Right renal cortex interstitium (tissue), 3 donors: ENCODE measurements at places on chromosomes 11 and 22.

- no peak for DNase-seq
Measured at GRCh38 chr22:43828725-43828997, 16.6 kb upstream of the EFCAB6 start.

GRCh38 chr11:122808478-122808869 lies 29.8 kb upstream of the CRTAM start:
- DNase-seq: no peak

DNA sequence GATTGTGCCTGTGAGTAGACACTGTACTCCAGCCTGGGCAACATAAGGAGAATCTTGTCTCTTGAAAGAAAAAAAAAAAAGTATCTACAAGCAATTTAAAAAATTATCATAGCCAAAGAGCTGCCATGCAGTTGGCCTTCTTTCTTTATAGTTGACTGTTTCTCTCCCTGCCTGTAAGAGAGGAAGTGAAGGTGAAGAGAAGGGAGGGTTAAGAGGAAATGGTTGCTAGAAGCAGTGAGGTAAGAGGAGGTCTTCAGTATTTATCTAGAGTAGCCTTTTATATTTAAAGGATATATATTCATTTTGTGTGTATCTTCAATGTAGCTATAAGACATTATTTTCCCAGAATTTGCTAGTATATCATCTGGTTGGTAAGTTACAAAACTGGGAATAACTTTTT lies 217.9 kb downstream of the TMEM135 start:
- no peak for DNase-seq

DNA sequence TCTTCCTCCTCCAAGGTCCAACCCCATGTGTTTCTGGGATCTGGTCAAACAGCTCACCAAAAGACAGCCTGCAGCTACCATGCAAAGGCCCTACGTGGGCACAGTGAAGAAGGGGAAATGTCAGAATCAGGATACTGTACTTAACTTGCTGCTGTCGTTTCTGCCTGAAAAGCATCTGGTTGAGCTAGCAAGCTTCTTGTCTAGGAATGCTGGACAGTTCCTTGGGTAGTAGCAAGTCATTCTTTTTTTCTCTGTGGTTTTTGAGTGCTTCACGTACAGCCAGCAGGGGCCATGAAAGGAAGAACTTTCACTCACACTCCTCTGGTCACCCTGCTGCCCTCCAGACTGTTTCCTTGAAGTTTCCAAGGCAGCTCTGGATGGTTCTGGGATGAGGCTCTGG lies 24.7 kb downstream of the RCOR2 start:
- no peak for DNase-seq

DNA sequence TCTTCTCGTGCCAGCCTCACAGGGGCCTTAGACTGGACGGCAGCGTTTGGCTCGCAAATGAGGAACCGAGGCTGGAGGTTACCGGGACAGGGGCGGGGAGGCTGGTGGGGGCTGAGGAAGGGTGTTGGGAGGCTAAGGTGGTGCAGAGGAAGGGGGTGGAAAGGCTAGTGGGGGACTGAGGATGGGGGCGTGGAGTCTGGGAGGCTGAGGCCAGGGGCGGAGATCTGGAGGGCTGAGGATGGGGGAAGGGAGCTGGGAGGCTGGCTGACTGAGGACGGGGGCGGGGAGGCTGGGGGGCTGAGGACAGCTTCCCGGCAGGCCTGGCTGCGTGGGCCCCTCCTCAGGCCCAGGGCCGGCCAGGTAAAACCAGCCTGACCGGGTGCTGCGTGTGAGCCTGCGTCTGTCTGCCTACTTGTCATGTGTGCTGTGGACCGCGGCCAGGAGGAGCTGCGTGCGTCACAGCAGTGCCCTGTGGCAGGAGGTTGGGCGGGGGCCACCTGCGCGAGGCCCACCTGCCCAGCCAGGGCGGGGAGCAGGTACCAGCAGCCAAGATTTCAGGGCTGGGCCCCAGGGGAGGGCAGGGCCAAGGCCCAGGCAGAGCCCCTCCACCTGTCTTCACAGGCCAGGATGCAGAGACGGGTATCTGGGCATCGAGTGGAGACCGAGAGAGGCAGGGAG lies 9.4 kb upstream of the PIM3 start:
- peak; percentile 57 for DNase-seq

DNA sequence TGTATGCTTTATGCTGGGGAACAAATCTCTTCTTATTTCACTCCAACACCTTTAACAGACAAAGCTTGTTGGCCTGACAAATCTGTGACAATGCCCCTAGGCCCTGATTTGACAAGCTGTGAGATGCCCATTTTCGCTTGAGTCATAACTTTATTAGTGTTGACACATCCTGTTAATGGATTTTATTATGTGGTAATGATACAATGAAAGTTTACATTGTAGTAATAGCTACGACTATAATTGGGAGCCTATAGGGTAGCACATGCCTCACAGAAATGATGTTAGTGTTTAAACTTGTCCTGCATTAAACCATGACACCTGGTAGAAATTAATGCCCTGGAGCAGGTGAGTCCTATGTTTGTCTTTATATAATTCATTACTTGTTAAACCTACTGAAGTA lies 3.3 kb upstream of the MMP10 start:
- DNase-seq: no peak

GRCh38 chr11:15858881-15859280 lies 497.5 kb downstream of the SOX6 start:
- DNase-seq: no peak

- no peak for DNase-seq
Measured at GRCh38 chr11:128095466-128095981, 491.8 kb downstream of the ETS1 start.

GRCh38 chr11:122095681-122096262 lies 20.2 kb downstream of the BLID start:
- DNase-seq: no peak

GRCh38 chr22:22168941-22169867 lies 75.4 kb upstream of the VPREB1 start:
- DNase-seq: no peak

DNA sequence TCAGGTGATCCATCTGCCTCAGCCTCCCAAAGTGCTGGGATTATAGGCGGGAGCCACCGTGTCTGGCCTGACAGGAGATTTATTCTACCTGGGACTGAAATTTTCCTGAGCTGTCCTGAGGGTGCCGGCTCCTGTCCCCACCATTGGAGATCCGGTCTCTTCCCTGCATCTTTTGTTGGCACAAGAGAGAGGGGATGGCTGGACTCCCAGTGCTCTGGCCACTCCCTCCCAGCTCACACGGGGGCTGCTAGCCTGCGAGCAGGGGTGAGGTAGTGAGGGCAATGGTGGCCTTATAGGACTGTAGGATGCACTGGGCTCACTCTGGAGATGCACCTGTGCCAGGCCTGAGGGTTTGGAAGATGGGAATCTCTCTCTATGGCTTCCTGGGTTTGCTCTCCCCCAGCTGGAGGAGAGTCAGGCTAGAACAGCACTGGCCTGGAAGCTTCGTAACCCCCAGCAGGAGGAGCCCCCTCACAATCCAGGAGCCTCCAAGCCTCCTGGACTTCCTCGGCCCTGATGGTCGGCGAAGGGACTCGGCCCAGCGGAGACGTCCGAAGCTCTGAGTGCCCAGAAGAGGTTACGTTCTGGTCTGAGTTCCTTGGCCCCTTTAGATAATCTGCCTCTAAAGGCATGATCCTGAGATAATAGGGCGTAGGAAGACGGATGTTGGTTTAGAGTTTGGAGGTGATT lies 106.4 kb downstream of the NECTIN1 start:
- no peak for DNase-seq

DNA sequence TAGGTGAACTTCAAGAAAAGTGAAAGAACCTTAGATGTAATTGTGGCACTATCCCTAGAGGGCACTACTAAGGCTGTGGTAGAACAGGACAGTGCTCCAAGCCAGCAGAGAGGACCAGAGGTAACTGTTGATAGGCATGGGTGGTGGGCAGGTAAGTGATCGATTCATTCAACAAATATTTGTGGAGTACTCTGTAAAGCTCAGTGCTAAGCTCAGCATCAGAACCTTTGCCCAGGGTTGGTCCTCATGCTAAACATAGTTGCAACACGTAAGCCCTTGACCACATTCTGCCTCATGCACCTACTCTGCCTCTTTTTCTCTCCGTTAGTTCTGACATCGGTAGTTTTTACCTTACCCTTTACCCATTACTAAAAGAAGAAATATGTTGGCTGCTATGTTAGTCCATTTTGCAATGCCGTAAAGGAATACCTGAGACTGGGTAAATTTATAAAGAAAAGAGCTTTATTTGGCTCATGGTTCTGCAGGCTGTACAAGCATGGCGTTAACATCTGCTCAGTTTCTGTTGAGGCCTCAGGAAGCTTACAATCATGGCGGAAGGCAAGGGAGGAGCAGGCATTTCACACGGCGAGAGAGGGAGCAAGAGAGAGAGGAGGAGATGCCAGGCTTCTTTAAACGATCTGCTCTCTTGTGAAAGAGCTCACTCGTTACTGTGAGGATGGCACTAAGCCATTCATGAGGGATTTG lies 18.4 kb upstream of the NNMT start:
- no peak for DNase-seq

DNA sequence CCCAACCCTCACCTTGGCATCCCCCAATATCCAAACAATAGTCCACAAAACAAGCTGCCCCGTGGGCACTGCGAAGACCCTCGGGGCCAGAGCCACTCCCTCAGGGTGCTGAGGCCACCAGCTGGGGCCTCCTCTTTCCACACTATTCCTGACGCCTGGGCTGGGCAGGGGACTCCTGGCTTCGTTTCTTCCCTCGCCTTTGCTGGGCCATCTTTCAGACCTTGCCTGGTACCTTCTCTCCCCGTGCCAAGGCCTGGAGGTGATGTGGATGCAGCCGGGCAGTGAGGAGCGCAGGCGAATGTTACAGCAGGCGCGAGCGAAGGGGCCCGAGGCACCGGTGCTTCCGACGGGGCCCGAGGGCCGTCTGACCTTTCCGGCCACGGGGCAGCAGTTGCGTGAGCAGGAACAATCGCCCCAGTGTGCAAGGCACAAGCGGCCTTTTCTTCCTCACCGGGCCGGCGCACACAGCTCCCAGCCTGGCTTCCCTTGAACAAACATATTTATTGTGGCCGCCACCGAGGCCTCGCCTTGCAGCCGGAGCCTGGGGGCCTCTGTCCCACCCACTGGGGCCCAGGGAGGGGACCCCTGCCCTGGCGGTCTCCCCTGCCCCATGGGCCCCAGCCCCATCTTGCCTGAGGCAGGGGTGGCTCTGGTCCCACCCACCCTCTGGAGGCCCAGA lies 32.6 kb upstream of the KCNQ1OT1 start:
- DNase-seq: no peak

GRCh38 chr11:78957476-78958245 lies 383.0 kb upstream of the NARS2 start:
- DNase-seq: no peak

- DNase-seq: no peak
Measured at GRCh38 chr11:121188776-121189175, 87.7 kb downstream of the TECTA start.

DNA sequence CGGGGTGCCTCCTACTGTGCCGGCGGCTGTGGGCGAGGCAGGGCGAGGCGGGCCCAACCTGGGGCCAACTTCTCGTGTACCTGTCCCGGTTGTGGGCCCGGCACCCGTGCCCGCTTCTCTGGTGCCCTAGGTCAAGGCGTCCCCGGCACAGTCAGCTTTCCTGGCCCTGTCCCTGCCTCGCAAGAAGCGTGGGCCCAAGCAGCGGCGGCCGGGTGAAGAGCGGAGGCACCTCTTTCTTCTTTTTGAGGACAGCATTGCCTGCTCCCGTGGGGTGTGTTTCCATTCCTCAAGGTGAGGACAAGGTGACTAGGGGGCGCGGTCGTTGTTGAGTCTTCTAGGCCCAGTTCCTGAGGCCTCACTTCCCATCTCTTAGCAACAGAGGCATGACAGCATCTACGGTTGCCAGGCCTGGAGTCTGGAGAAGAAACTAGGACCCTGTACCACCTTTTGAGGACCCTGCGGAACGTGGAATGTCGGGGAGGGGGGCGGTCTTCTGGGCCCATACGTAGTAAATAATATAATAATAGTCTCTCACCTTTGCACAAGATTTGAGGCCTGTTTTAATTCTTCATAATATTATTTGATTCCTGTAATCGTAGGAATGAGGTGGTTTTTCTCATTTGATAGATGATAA lies 418 bp downstream of the ACO2 start:
- no peak for DNase-seq

DNA sequence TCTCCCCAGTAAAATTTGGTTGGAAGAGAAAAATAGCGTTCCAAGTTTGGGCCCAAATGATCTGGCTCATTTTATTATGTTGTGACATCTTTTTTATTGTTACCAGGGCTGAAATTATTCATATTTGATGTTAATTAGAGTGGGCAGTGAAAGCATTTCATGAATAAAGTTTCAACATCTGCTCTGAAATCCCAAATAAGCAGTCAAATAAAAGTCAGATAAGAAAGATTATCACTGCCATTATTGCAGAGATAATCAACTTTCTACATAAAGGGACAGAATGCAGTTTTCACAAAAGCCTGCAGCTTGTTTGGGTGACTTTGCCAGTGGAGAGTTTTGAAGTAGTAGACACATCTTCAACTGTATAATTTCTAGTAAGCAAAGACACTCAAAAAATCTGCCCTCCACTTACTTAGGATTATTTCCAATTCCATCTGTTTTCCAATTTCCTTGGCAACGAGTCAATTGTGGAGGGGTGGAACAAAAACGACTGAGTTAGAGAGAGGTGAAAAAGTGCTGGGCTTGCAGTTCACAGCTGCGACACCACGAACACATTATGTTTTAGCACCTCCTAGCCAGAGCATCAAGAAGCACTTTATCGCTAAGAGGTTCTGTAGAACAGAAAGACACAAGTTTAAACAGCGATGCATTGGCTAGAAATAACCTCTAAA lies 9.0 kb downstream of the TECTA start:
- DNase-seq: no peak

DNA sequence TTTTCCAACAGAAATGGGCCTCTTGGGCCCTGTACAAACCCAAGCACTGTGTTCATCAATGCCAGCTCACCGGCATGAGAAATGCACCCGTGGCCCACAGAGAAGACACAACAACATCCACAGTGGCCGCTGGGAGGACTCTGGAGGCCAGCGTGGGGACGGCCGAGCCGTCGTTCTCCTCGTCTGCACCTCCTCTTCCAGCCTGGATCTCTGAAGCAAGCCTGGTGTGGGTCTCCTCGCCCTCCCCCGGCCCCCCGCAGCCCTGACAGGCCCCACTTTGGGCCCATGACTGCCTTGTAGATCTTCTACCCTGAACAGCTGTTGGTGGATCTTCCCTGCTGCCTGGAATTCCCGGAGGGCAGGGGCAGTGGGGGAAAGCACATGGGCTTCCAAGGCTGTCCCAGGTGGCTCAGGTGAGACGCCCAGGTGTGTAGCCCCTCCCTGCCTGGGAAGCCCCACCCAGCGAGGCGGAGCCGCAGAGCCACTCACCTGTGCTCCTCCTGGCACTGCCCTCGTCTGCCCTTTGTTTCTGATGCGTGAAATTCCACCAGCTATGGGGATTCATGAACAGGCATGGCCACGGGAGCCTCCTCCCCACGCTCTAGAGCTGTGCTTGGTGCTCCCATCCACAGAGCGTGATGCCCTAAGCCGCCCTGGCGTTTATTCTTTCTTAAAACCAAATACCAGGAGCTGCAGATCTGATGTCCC lies 225.9 kb downstream of the BRD1 start:
- DNase-seq: no peak
